ENCODE measurements at places on chromosomes 3 and 15.

GRCh38 chr15:69758810-69759790 lies 306.5 kb downstream of the RPLP1 start:
- peak; percentile 78 for DNase-seq

DNA sequence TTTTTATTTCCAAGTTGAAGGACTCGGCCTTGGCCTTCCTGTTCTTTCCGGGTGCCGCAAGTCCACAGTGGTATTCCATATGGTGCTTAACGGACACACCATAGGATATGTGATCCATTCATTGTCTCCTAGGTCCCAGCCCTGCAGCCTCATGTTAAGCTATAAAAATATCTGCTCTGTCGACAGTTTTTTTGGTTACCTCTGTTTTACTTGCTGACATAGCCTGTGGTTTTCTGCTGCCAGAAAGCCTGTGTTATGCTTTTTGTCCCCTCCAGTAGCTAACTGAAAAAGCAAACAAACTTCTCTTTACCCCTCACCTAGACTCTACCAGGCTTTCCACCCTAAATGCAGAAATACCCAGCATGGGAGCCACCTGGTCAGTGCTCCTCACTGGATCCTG lies 5.3 kb downstream of the INAFM2 start:
- no peak for DNase-seq

GRCh38 chr3:63662500-63662899 lies 10.0 kb downstream of the SNTN start:
- DNase-seq = no peak

GRCh38 chr3:196251918-196252317 lies 35.6 kb downstream of the SLC51A start:
- DNase-seq = no peak

DNA sequence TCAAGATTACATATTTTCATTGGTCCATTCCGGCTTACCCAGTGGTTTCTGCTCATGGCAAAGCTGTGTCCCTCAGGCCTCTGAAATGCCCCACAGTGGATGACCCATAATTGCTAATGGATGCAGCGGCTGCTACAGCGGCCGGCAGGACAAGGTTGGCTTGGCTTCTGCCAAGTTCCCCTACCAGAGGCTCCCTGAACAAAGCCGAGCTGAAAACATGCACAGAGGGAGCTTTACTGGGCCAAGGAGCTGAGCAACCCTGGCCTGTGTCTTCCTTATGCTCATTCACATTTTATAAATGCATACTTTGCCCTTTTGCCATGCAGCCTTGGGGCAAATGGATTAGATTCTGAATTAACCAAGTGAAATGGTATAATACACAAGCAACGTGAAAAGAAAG lies 150.5 kb downstream of the NTRK3 start:
- no peak for DNase-seq

DNA sequence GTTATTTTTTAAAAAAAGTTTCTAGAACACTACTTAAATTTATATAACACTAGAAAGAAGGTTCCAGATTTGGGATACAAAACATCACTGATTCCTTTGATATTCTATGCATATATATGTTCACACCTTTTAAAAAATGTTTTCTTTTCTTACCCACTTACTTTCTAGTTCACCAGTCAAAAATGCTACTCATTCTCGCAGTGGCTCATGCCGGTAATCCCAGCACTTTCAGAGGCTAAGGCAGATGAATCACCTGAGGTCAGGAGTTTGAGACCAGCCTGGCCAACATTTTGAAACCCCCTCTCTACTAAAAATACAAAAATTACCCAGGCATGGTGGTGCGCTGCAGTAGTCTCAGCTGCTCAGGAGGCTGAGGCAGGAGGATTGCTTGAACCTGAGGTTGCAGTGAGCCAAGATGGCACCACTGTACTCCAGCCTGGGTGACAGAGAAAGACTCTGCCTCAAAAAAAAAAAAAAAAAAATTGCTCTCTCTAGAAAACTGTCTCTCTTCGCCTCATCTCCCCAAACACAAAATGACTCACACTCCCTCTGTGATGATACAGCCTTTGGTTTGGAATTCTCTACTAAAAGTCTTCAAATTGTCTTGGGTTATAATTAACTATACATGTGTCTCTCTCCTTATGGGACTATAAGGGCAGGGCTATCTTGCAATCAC lies 52.6 kb upstream of the TGFBR2 start:
- no peak for DNase-seq

DNA sequence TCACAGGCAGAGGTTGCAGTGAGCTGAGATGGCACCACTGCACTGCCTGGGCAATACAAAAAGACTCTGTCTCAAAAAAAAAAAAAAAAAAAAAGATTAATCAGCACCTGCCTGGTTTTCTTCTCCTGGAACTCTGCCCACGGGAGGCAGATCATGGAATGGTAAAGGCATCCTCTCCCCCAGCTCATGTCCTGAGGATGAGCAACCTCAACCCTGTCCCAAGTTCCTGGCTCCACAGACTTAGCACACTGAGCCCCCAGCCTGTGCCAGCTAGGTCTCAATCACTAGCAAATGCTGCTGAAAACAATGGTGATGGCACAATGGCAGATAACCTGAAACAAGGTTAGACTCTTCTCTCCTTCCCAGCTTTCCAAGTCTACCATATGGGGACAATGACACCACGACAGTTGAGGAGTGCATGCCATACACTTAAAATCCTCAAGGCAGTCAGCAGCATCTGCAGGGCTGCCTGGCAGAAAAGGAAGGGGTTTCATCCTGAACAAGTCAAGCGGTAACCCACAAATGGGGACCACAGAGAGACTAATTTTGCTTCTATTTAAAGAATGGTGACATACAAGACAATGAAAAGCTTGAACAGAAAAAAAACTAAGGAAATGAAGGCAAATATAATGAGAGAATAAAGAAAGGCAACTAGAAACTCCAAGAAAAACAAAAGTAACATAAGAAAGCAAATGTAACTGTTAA lies 4.8 kb downstream of the CLN6 start:
- no peak for DNase-seq

GRCh38 chr15:66654361-66654738 lies 47.7 kb upstream of the SMAD6 start:
- no peak for DNase-seq

DNA sequence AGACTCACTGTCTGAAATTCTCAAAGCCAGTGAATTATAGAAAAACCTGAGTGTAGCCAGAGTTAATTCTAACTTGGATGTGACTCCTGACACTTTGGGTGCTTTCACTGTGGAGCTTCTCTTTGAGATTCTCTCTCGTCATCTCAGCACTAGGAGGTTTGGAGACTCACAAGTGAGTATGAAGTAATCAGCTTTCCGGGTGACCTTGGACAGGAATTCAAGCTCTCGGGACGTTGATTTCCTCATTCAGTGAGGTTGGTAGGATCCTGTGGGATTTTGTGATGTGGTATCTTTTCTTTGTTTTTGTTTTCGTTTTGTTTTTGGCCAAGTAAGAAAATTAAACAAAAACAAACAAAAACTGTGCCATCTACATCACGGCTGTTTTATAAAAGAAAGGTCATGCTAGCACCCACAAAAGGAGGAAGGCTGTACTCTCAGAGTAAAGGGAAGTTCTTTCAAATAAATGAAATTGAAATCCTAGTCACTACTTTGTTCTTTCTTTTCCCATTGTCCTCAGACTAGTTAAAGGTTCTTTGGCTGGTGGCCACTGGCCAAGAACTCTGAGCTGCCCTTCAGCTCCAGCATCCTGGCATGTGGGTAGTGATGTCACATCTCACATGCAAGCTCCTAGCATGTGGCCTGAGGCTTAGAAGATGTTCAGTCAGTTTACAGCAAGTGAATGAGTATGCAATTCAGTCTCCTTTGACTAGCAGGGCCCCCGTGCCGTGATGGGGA lies 263.3 kb upstream of the TPM1 start:
- no peak for DNase-seq

- DNase-seq = no peak
These were observed 266.8 kb downstream of the ZNF385D start for GRCh38 chr3:21484057-21484827.

- no peak for DNase-seq
These were observed 46.3 kb upstream of the ATP11B start for GRCh38 chr3:182746959-182747358.

- DNase-seq = no peak
These were observed 32.6 kb upstream of the PDE8A start for GRCh38 chr15:84949043-84949442.

- no peak for DNase-seq
These were observed 2.3 kb downstream of the SHOX2 start for GRCh38 chr3:158103887-158104327.

Data from activated T-helper 9 cell treated with anti-CD3 and anti-CD28 coated beads, Interleukin-2, amount 50 U/mL, for 16 hours (primary cell).